ENCODE measurements at places on chromosomes 12 and 14.

- no peak for DNase-seq
Observed at GRCh38 chr14:22848351-22849164, 12.2 kb downstream of the MMP14 start.

- DNase-seq, result no peak
Observed at GRCh38 chr12:2145433-2145998, 92.7 kb downstream of the CACNA1C start.

- DNase-seq, result no peak
Observed at GRCh38 chr14:90453401-90453951, 56.6 kb downstream of the CALM1 start.

DNA sequence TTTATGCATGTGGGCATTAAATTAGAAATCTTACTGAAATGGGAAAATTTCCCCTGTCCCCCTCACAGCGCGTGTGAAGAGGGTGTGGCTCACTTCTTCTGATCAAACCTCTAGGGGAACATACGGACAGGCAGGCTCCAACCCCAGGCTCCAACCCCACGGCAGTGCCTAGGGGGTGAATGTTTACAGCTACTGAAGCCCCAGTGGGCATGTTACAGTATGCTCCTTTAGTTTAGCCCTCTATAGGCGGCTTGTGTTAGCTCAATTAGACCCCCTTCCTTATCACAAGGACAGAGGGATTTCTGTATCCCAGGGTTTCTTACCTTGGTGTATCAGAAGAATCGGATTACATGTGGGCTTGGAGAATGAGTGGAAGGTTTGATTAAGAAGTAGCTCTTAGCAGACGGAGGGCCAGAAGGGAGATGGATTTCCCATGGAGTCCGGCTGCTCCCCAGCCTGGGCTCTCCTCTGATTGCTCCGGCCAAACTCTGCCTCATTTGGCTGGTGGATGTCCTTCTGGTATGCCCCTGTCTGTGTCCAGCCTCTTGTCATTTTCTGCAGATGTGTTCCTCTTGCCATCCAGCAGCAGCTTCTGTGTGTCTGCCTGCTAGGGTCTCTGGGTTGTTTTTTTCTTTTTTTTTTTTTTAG is 223.7 kb downstream of the TMTC2 start:
- no peak for DNase-seq

DNA sequence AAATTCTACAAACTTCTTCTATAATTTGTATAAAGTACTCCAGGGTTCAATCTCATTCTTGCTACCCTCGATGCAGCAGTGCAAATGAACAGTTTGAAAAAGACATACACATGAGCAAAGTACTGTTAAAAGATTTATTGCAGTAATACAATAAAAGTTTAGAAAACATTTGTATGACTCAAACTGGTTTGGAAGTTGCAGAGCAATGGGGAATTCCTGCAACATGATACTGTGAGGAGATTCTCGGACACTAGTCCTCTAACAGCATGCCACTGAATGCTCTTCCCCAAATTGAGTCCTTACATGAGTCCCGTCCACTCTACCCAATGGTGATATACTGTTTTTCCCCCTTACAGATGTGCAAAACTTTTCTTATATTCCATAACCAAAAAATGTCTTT is 45.4 kb downstream of the ATG14 start:
- DNase-seq, result no peak

DNA sequence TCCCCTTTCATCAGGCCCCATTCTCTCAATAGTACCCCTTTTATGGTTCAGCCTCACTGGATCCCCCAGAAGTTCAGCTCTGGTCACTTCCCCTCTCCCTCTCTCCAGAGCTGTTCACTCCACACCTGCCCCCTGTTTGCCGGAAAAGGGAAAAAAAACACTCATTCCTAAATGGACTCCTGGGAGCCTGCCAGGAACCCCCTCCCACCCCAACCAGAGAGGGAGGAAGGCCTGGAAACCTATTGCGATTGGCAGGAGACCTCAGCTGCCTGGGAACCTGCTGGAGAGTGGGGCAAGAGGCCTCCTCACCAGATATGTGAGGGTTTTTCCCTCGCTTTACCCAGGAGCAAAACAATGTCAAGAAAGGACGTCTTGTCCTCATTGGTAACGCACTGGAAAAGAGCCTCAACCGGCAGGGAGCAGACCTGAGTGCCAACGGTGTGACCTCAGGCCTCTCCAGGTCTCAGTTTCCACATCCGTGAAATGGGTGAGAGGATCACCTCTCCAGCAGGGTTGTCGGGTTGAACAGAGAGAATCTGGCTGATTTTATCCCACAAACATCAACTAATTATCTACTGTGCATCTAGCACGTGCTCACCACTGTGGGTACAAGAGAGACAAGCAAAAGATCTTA is 4.6 kb downstream of the DTX1 start:
- no peak for DNase-seq

DNA sequence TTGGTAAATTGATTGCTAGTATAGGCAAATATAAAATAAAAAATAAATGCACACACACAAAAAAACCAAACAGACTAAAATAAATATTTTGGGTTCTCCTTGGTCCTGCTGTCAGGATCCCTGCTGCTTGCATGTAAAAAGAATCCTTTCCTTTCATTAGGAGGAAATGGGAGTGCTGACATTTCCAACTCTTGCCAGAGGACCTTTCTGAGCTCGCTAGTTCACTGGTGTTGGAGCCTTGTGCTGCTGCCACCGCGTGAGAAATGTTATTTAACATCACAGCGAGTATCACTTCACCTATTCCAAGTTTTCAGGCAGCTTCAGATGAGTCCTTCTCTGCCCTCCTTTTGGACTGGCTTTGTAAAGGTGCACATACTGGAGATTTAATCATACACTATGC is 358.9 kb downstream of the NPAS3 start:
- DNase-seq, result no peak

- DNase-seq, result no peak
Observed at GRCh38 chr12:115517913-115518312, 759.6 kb downstream of the MED13L start.

DNA sequence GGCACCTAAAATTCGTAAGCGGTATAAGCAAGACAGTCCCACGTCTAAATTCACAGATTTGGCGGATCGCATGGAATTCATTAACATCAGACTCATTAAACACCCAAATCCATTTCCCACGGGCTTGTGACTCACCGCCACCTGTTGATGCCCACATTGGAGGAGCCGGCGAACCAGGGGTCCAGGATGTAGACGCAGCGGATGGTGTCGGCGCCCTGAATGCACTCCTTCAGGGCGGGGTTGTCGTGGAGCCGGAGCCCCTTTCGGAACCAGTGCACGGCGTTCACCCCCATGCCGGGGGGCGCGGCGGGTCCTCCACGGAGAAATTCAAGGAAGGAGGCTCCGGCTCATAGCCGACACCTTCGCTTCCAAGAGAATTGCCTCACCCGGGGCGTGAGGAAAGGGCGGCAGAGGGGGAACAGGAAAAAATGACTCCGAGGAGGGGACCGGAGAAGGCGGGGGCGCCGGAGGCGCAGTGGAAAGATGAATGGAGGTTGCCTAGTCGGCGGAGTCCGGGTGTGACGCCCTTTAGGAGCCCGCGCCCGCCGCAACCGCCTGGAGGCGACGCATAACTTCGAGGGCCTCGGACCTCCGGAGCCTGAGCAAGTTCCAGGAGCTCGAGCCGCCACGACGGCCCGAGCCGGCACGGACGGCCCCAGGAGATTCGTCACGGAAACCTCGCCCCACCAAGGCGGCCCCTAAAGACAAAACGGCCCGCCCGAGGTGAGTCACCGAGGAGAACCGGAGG is 506 bp downstream of the CRY1 start:
- DNase-seq, result peak; percentile 72

- DNase-seq, result no peak
Observed at GRCh38 chr12:13033476-13033875, 10.7 kb upstream of the FAM234B start.

DNA sequence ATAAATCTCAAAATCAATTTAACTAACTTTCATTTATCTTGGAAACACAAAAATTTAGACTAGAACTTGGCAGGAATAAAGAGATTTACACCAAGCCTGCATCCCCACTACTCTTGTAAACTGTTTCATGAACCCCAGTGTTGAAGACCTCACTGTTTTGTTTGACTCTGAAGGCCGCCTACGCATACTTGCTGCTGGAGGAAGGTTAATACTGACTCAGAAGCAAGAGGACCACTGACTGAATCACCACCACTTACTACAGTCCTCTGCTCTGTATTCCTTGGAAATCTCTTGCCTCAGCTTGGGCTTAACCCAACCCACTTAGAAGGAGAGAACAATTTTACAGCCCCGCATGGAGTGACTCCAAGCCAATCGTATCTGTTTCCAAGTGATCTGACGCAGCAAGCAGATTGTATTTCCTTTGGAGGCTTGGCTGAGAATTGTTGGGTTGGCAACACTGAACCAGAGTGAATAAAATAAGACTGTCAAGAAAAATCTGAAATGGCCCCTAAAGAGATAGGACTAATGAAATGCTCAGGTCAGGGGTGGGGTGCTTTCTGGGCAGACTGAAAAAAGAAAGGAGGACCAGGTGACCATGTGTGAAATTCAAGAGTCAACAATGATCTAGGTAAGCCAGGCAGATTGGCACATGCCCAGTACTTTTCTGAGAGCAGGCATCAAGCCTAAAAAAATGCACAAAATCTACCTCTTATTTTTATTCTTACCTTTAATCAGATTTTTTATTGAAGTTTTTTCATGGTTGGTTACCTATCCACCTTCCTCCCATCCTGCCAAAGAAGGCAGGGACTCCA is 248.6 kb downstream of the ZFP36L1 start:
- DNase-seq, result no peak

- DNase-seq, result no peak
Observed at GRCh38 chr14:20386276-20386855, 26.9 kb downstream of the TEP1 start.

- DNase-seq, result no peak
Observed at GRCh38 chr14:51121096-51121495, 26.2 kb upstream of the TRIM9 start.

DNA sequence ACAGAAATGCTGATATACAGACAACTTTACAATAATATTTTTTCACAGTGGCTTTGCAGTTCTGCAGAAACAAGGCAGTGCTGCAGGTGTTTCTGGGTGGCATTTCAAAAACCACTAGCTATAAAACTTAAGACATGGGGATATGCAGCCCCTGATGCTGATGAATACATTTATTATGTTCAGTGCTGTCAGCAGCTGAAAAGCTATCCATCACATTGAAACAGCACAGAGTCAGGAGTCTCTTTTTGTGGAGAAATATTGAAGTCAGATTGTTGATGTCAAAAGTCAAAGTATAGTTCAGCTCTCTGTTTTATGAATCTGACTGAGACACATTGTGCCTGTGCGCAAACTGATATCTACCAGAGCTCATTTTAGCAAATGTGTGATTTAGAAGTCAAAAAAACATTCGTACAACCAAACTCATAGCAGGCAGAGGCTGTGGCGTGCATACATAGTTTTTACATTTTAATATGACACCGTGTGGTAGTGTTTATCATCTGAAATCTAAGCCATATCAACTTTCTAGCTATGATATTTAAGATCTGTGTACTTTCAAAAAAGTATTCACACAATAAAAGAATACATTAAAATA is 467.6 kb downstream of the PRKD1 start:
- no peak for DNase-seq

GRCh38 chr12:25072906-25073650 is 121.9 kb downstream of the DNAI7 start:
- DNase-seq, result no peak

DNA sequence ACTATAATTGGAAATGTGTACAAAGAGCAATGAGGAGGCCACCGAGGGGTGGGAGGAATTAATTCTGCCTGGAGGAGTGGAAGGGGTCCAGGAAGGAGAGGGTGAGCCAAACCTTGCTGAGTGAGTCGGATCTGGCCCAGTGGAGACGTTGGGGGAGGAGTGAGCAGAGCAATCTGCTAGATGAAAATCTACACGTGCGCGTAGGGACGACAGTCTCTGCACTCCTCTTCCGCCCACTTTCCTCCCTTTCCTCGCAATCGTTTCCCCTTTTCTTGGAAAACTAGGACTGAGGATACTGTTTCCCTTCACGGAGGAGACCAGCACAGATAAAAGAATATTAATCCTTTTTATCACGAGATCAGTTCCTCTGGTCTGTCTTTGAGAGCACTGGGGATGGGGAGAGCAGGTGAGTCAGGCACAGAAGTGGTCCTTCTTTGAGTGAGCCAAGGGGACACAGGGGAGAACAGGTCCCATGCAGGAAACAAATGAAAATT is 2.9 kb upstream of the NAB2 start:
- DNase-seq, result no peak

DNA sequence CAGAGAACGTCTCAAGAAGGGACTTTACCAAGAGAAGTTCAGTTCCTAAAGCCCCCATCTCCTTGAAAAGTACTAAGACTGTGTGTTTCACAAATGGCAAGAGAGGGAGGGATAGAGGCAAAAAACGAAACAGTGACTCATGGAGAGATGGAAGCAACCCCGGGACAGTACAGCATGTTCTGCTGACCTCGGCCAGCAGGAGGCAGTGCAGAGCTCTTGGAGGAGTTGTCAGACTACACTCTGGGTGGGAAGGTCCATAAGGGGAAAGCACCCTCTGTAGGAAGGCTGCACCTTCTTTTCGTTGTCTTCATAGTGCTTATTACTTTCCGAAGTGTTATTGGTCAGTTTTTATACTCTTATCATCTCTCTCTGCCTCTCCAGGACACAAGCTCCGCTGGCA is 525.2 kb upstream of the CCDC196 start:
- DNase-seq, result peak; percentile 61

DNA sequence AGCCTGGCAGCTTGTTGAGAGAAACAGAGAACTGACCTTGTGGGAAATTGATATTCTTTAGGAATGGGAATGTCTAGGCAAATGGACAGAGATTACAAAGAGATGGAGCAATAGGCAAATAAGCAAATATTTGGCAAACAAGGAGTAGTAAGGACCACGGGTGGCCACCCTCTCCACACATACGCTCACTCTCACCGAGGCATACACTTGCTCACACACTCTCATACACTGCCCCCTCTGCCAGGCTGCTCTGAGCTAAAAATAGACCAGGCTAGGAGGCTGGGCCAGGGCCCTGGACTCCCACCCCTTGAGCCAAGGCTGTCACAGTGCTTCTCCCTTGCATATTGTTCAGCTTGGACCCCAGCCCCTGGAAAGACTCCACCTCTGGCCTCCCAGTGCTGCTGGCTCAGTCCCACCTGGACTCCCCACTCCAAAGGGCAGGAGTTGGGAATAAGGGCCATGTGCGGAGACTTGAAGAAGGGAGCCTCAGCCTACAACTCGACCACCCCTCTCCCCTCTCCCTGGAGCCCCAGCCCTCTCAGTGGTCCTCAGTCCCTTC is 1.1 kb downstream of the PPP1R1A start:
- DNase-seq, result no peak

GRCh38 chr14:94196057-94196456 is 21.9 kb downstream of the PPP4R4 start:
- no peak for DNase-seq

DNA sequence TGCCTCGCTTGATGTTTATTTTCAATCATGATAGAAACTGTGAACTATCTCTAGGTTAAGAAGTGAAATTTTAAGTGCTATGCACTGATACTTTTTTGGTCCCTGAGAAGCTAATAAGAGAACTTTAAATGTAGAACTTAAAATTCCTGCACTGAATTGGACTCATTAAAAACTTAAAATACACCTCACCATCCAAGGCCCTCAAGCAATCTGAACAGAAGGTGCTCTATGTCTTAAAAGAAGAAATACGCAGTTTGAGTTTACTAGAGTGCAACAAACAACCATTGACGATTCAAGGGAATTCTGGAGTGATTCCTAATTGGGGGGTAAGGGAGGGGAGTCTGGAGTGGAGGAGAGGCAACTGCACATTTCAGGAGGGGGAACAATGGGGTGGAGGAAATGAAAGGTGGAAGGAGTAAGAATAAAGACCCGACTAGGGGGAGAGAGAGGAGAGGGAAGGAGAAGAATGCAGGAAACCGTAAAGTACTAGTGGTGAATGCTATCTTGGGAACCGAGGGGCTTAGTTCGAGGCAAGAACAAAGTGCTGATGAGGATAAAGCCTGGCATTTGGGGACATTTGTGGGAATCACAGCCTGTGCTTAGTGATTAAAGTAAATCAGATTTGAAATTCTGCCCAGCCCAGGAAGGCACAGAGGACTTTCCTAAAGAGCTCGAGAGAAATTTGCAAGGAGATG is 389.7 kb downstream of the AACS start:
- DNase-seq, result no peak

All from CD4-positive, alpha-beta memory T cell (primary cell).